ENCODE measurements at places on chromosomes 11 and 22.

DNA sequence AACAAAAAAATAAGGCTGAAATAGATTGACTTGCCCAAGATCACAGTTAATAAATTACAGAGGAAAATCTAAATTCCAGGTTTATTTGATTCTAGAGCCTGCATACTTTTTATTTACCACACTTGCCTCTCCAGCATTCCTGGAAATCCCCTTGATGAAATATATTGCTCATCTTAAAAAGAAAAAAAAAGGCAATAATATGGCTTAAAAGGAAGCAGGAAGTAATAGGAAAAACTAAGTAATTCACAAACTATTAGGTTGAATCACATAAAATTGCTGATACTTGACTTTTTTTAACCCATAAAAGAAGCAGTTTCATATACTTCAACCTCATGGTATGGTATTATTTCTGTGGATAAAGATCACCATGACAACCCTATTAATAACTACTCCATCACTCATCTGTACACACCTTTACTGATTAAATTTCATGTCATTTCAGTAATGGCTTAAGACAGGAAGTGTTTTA, 52.9 kb downstream of the COPB1 start:
- DNase-seq, result no peak

GRCh38 chr22:38788021-38788816, 5.7 kb downstream of the DNAL4 start:
- DNase-seq, result no peak

GRCh38 chr11:75561426-75562047, 516 bp upstream of the SERPINH1 start:
- DNase-seq, result no peak

DNA sequence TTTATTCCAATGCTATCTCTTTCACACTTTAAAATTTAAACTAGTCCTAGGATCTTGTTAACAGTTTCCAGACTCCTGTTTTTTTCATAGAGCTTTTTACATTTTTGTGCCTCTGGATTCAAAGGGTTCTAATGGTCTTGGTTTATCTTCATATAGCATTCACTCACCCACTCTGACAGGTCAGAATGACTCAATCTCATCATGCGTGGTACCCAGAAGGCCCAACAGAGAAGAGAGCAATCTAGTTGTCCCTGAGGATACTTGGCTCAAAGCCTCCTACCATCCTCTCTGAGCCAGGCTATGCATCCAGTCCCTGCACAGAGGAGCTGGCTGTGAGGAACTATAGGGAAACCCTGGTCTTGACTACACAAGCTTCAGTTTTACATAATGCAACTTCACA, 27.5 kb downstream of the MAML2 start:
- DNase-seq, result no peak

- DNase-seq, result no peak
These were observed 85.2 kb upstream of the FGF3 start for GRCh38 chr11:69904161-69904973.

- no peak for DNase-seq
These were observed 631.3 kb upstream of the ANO5 start for GRCh38 chr11:21561581-21561980.

- no peak for DNase-seq
These were observed 14.0 kb downstream of the OTOG start for GRCh38 chr11:17561111-17561415.

- DNase-seq, result no peak
These were observed 527.9 kb upstream of the B3GAT1 start for GRCh38 chr11:134939905-134940304.

GRCh38 chr11:61404641-61405040, 12.3 kb downstream of the TMEM216 start:
- no peak for DNase-seq

DNA sequence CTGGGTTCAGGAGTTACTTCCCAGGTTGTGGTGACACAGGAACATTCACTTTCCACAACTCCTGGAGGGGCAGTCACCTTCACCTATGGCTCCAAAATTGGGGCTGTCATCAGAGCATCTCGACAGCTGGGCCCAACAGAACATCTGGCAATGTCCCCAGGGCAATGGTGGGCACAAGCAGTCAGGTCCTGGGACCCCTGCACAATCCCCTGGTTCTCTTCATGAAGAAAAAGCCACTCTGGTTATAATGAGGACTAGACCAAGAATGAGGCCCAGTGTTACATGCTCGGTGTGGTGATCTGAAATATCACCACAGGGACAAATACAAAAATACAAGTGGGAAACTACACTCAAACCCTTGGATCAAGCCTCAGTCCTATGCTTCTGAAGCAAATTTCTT, 89.0 kb upstream of the VPREB1 start:
- DNase-seq, result no peak

DNA sequence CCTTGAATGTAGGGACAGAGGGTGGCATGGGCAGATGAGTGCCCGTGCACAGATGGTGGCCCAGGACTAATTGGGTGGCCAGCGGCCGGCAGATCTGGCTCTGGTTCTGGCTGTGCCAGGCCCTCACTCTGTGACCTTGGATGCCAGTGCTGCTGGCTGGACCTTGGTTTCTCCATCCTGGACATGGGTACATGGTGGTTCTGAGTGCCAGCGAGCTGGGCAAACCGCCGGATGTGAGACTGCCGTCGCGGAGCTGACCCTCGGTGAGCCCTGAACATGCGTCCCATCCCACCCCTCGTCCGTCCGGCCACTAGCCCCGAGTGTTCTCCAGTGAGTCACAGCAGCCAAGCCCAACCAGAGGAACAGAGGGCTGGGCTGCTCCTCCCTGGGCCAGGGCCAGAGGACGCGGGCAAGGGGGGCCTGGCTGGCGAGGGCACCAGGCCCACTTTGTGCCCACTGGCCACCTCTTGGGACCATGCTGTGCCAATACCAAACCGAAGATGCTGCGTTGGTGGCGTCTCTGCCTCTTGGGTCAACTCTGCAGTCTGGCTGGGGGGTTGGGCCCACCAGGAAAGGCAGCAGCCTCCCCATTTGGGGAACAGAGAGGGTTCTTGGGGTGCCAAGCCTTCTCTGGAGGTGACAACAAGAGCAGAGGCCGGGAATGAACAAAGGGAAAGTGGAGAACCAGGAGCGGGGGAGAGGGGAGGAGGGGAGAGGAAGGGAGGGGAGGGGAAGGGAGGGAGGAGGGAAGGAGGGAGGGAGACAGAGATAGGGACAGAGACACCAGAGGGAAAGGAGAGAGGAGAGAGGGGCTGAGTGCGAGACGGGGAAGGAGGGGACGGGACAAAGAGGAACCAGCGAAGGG, 10.7 kb downstream of the LSP1 start:
- peak; percentile 62 for DNase-seq

DNA sequence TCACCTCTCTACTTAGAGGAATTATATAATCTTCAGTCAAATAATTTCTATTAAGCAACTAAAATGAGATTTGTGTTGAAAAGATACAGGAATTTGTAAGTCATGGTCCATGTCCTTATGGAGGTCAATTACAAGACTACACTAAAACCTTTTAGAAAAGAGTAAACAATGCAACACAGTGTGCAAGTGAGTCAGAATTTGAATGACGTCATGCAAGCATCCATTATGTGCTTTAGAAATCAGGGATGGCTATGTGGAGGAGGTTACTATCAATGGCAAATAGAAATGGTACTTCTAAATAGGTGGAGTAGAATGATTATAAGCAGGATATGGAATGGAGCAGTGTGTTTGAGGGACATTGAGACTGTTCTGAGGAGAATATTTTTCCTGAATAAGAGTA, 16.6 kb downstream of the OR10D3 start:
- DNase-seq, result no peak

- DNase-seq, result no peak
These were observed 16.9 kb upstream of the SPTY2D1 start for GRCh38 chr11:18650859-18651557.

GRCh38 chr11:62896049-62896448, 15.4 kb downstream of the SLC3A2 start:
- peak; percentile 63 for DNase-seq

DNA sequence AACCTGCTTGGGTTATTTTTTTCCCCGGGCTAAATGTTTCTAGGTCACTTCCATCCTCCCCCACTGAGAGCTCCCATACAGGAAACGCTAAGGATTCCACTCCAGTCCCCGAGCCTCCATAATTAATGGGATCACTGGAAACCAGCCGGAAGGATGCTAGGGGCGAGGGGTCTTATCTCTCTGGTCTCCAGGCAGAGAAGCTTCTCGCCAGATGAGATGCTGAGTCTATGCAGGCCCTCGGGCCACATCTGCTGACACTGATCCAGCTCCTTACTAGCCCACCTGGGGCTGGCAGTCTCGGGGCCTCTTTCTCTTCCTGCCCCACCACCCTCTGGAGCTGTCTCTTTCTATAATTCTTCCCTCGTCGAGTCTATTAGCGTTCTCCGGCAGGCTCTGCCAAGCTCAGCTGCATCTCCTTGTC, 125.9 kb upstream of the SYT13 start:
- DNase-seq, result no peak

DNA sequence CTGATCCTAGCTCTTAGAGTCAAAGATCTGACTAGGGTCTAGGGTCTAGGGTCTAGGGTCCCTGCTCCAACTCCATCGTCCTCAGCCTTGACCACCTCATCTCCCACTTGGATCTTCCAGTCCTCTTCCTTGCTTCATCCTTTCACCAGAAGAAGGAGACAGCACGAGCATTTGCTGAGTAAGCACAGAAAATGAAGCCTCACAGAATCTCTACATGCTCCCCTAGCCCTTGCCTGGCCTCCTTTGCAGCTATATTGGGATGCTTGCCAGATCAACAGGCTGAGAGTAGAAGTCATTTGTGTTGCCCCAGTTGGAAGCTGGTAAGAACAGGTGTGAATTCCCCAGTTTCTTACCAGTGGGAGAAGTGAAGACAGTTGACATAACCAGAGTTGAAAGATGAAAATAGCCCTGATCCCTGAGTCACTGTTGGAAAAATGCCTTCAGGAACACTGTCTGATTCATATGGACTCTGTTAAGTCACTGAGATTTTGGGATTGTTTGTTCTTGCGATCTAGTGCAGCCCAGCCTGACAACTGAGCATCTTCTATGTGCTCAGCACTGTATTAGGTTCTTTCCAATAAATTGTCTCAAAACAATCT, 552.5 kb downstream of the INSC start:
- DNase-seq, result no peak

- no peak for DNase-seq
These were observed 52.7 kb upstream of the MYEOV start for GRCh38 chr11:69241075-69241740.

DNA sequence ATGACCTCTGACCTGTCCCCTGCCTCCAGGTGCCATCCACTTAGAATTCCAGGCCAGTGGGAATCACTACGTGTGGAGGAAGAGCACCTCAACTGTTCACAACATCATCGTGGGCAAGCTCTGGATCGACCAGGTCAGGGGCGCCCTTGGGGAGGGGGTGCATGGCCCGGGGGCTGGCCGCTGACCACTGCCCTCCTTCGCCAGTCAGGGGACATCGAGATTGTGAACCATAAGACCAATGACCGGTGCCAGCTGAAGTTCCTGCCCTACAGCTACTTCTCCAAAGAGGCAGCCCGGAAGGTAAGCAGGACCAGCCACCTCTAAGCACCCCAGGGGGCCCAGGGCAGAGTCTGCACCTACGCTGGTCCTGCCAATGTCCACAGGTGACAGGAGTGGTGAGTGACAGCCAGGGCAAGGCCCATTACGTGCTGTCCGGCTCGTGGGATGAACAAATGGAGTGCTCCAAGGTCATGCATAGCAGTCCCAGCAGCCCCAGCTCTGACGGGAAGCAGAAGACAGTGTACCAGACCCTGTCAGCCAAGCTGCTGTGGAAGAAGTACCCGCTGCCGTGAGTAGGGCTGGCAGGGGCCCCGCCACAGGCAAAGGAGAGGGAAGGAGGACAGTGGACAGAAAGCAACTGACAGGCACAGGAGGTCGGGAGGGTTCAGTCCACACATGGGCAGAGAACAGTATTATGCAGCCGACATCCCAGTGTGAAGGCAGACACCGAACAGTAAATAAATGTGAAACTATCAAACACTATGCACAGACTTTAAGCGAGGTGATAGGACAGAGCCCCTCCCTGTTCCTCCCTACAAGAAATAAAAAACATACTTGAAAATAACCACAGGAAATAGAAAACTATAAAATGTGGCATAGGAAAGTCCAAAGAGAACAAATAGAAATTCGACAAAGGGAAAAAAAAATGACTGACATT, 74.9 kb downstream of the MORC2 start:
- no peak for DNase-seq

- DNase-seq, result no peak
These were observed 27.1 kb upstream of the OAF start for GRCh38 chr11:120183701-120184141.

DNA sequence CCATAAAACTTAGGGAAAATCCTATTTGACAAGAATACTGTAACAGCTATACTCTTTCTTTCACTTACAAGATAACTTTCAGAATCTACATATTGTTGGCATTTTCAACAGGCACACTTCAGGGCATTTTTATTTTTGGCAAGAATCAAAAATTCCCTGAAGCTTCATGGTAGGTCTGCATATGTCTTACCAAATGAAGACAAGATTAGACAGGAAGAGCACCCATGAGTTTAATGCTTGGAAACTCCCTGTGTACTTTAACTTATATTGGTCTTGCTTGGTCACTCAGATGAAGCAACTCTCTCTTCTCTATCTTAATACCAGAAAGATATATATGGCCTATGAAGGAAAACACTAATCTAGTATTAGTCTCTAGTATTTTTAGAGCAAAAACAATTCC, 137.7 kb downstream of the ATG16L2 start:
- DNase-seq, result no peak

- no peak for DNase-seq
These were observed 1.4 kb upstream of the TNNI2 start for GRCh38 chr11:1837171-1838076.
